Activated effector memory CD4-positive, alpha-beta T cell treated with Interleukin-2 at 50 U/mL for 16 hours (primary cell): ENCODE measurements at places on chromosomes 12 and 14.

DNA sequence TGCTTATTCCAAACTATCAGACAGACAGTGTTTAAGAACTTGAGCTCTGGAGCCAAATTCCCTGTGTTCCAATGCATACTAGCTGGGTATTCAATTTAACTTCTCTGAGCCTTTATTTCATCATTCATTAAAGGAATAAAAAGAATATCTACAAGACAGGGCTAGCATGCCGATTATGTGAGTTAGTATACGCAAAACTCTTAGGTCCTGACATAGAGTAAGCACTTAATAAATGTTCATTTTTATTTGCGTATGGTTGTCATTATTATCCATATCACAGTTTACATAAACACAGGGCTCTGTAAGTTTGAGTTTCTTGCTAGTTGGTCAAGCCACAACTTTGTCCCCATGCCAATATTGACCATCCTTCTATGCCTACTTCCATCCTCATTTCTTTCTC lies 161.5 kb downstream of the NUAK1 start:
- DNase-seq: no peak

- DNase-seq: no peak
Measured at GRCh38 chr12:132764231-132764630, 2.6 kb upstream of the ANKLE2 start.

DNA sequence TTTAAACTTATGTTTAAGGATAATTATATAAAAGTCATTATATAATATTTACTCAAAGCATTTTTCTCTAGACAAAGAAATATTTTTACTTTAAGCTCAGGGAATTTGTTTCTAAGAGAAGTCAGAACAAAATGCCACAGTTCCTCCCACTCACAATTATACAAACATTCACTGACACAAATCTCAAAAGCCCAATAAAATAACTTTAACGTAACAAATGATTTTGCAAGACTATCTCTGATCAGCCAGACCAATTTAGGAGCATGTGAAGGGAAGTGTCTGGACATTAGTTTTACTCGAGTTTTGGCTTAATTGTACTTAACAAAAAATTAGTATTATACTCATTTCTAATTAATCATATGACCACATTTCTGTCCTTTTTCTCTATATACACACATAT lies 41.2 kb downstream of the COCH start:
- DNase-seq: no peak

DNA sequence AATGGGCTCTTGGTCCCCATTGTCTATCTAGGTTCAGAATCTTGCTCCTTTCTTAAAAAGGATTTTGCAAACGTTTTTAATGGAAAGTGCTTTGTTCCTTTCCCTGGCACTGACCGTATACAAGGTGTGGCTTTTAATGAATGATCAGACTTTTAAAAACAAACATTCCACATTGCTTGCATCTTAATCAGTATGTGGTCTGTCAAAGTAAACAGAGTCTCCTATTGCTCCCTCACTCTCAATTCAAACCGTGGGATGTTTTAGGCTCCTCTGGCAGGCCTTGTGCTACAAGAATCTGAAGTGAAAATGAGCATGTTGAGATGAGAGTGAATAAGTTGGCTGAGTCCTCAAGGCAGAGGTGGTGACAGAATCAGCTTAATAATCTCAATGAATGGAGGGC lies 107.0 kb downstream of the VRK1 start:
- DNase-seq: no peak

- DNase-seq: peak; percentile 81
Measured at GRCh38 chr14:23034498-23035302, at the start of gene PSMB5. Gene PSMB5 (minus strand): TSS chr14:23034900. CDS start chr14:23034881, 19 bp downstream.

GRCh38 chr12:128611736-128612135 lies 212.0 kb downstream of the SLC15A4 start:
- DNase-seq: no peak

DNA sequence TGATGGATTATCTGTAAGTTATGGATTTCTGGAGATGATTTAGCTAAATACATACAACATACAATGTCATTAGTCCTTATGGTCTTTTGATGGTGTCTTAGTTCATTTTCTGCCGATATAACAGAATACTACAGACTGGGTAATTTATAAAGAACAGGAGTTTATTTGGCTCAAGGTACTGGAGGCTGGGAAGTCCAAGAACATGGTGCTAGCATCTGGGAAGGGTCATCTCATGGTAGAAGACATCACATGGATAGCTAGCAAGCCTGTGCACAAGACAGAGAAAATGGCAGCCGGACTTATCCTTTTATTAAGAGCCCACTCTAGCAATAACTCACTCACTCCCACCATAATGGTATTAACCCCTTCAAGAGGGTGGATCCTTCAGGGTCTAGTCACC lies 24.2 kb downstream of the KLHL28 start:
- DNase-seq: no peak

GRCh38 chr14:81974543-81974942 lies 440.9 kb upstream of the SEL1L start:
- no peak for DNase-seq

GRCh38 chr12:121806009-121806545 lies 2.3 kb downstream of the SETD1B start:
- no peak for DNase-seq

DNA sequence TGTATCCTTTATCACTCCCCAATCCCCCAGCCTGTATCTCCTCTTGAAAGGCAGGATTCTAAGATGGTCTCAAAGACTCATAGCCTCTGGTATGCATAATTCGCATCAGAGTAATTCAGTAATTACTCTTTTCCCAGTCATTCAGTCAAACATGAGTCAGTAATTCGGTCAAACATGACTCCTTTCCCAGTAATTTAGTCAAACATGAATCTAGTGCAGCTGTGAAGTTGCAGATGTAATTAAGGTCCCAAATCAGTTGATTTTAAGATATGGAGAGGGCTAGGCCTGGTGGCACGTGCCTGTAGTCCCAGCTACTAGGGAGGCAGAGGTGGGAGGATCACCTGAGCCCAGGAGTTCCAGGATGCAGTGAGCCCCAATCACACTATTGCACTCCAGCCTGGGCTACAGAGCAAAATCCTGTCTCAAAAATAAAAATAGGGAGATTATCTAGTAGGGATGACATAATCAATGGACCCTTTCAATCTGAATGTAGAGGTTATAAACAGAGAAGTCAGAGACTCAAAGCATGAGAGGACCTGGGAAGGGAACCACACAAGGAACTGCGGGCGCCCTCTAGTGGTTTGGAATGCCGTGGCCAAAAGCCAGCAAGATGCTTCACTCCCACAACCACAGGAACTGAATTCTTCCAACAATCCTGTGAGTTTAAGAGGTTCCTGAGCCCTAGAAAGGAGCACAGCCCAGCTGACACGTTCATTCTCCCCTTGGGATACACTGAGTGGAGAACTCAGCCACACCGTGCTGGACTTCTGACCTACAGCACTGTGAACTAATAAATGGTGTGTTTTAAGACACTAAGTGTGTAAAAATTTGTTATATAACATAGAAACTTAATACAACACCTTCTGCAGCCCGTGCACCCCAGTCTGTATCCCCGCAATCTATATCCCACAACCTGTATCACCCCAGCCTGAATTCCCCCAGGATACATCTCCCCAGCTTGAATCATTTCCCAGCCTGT lies 14.3 kb upstream of the ARMH4 start:
- DNase-seq: peak; percentile 50

- DNase-seq: no peak
Measured at GRCh38 chr12:121217761-121218160, 7.8 kb downstream of the P2RX4 start.

DNA sequence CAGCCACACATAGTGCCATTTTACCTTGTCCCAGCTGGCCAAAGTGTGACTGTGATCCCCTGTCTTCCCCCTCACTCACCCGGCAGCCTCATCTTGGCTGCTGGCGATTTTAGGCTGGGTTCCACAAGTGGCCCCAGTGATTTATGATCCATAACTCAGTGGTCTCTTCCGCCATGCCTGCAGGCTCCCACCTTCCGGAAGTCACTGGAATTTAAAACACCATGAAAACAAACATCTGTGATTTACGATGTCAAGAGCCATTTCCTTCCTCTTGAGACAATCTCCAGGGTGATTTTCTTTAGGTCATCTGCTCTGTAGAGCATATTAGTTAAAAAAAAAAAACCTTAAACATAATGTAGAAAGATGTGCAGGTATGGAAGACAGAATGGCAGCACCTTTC lies 282.3 kb downstream of the CACNA1C start:
- no peak for DNase-seq

- no peak for DNase-seq
Measured at GRCh38 chr14:73146111-73146510, 9.8 kb downstream of the PSEN1 start.

GRCh38 chr12:51118706-51119105 lies 35.3 kb upstream of the CSRNP2 start:
- DNase-seq: no peak

GRCh38 chr14:91231446-91231845 lies 13.1 kb downstream of the GPR68 start:
- no peak for DNase-seq

DNA sequence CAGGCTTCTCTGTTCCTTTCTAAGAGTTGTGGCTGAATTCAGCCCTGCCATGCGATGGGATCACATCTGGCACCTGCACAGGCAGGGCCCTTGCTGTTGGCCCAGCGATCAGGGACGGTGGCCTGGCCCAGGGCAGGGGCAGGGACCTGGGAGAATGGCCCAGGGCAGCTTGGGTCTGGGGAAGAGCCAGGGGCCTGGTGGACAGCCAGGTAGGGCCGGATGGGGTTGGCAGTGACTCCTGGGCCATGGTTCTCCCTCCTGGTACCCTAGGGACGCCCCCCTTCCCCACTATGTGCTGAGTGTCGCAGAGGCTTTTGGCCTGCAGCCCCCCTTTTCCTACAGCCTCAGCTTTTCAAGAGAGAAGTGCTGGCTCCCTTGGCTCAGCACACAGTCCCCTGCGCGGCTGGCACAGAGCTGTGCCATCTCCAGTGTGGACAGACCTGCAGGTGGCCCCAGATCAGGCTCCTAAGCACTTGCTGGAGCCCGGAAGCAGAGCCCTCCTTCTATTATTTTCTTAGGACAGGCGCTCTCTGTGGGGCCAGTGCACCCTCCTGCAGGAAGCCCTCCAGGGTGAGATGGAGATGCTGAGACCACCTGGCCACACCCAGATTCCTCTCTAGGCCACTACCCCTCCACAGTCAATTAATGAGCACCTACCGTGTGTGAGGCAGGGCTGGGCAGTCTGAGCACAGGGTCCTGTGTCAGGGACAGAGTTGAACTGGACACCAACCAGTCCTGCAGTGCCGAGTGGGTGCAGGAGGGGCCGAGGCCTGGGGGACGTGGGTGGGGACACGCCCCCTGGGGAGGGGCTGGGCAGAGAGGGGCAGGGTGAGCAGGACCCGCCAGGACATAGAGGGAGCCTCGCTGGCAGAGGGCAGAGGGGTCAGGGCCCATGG lies 267.6 kb downstream of the ADGRD1 start:
- no peak for DNase-seq

- DNase-seq: no peak
Measured at GRCh38 chr14:39383026-39383660, 49.1 kb downstream of the FBXO33 start.

GRCh38 chr12:109961612-109962011 lies 34.6 kb downstream of the GIT2 start:
- DNase-seq: no peak

DNA sequence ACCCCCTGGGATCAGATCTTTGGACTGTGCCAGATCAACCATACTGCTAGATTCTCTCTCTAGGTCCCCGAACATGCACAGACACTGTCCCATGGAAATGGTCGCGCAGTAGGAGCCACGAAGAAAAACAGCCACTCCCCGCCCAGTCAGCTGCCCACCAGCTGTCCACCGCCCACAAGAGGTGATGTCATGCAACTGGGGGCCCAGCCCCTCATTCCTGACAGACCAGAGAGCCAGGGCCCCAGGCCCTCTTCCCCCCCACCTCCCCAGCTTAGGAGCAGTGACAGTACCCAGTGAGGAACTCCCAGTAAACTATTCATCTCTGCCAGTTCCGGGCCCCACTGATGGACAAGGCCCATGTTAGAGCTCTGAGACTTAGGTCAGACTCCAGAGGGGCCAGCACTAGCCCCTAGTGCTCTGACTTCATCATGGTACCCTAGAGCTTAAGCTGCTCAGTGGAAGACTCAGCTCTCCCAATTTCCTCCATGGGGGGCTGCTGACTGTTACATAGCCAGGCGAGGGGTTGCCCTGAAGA lies 3.7 kb upstream of the TAMALIN start:
- no peak for DNase-seq

DNA sequence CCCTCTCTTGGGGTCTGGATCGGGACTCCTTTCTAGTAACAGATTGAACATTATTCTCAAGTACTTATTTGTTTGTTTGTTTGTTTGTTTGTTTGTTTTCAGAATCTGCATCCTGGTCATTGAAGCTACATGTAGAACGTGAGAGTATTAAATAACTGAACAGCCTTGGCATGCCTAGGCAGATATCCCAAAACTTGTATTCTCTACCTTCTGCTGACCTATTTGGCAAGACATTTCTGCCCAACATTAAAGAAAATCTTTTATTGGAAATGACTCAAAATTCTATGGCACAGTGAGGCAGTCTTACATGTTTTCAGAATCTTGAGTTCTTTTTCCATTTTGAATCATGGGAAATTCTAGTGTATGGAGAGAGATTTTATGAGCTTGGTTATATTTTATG lies 165.1 kb upstream of the CNOT2 start:
- no peak for DNase-seq

DNA sequence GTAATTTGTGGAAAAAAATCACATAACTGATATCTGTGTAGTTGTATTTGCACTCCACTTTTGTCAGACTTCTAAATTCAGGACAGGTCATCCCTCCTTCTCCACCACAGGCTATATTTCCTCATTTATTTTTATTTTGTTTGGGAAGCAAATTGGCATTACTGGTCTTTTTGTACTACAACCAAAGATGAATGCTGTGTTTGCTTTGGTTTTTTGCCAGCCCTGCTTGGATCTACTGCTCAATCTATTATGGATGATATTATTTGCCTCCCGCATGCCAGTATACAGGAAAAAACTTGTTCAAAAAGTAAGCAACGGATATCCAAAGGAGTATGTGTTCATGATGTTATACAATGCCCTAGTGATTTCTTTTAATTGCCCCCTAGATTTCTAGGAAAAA lies 948.8 kb downstream of the TRHDE start:
- DNase-seq: no peak

DNA sequence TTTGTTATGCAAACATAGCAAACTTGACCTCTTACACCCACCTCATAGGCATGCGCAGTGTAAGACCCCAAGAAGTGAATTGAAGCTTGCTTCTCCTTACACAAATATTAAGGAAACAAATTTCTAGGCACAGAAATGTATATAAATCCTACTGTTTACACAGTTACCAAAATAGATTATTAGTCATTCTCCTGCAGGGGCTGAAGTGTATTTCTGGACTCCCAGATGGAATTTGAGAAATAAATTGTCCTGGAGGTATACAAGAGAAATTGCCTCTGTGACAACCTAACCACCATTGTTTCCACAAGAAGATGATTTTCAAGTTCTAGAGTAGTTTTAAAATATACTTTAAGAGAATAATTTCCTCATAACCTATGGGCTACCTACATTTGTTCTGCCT lies 656.0 kb upstream of the MDGA2 start:
- DNase-seq: no peak

DNA sequence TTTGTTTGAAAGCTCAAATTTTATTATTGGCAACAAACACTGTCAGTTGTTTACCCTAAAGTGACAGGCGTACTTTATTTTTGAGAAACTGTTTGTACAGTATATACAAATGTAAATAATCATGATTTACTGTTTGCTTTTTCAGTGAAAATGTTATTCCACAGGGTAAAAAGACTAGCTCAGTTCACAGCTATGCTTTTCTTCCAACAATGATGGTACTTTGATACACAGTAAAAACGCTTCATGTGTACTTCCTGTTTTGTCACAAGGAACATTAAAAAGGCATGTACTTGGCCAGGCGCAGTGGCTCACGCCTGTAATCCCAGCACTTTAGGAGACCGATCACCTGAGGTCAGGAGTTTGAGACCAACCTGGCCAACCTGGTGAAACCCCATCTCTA lies 53.7 kb downstream of the MON2 start:
- DNase-seq: no peak
